ENCODE measurements at places on chromosomes 12 and 14.

DNA sequence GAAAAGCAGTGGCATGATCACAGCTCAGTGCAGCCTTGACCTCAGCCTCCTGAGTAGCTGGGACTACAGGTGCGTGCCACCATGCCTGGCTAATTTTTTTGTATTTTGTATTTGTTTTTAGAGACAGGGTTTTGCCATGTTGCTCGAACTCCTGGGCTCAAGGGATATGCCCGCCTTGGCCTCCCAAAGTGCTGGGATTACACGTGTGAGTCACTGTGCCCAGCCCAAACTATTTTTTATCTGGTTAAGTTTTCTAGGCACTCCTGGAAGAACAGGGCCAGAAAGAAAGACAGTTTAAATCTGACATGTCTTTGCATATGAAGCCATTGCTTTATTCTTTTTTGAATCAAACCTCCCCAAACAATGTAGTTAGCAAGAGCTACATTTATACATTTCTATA lies 27.5 kb upstream of the PTGR2 start:
- no peak for DNase-seq

GRCh38 chr14:61568572-61569011 lies 126.7 kb upstream of the HIF1A start:
- no peak for DNase-seq

DNA sequence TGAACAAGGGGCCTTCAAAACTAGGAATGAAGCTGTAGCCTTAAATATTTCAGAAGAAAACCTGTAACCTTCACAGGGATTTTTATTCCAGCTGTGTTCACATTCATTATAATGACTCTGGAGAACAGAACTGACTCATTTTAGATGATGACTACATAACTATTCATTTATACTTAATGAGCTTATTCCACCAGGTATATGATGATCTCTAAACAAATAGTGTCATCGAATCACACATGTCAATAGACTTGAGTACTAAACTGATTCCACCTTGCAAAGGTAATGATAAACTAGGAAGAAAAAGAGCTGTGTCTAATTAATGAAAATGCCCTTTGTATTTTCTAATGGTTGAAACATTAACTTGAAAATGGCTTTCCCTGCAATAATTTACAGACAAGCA lies 433.2 kb downstream of the PDZRN4 start:
- DNase-seq, result no peak

GRCh38 chr12:64318605-64319004 lies 72.0 kb downstream of the C12orf56 start:
- DNase-seq, result no peak

- no peak for DNase-seq
Measured at GRCh38 chr12:10957741-10958140, 18.7 kb upstream of the TAS2R14 start.

DNA sequence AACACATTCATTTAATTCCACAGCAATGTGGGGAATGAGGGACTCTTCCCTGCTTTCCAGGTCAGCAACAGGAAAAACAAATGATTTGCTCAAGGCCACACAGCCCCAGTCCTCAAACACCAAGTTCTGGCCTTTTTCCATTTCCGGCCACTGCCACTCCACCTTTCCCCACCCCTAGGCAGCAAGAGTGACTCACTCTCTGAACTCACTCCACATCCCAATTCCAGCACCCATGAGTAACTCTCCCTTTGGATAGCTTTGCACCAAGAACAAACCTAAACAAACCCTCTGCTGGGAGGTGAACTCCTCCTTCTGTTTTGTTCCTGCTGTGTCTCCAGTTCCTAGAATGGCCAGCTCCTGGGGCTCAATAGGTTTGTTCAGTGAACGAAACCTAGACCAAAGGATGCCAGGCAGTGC lies 30.4 kb upstream of the PLEKHG6 start:
- no peak for DNase-seq
